Activated CD4-positive, alpha-beta T cell treated with anti-CD3 and anti-CD28 coated beads, Interleukin-10, Interleukin-2, amounts not matched to agents 100 ng/mL and 50 ng/mL, durations not matched to agents 16 hours and 8 hours (primary cell): ENCODE measurements at places on chromosomes 11 and 22.

- DNase-seq: no peak
Observed at GRCh38 chr22:43992331-43992821, 31.7 kb upstream of the PARVB start.

DNA sequence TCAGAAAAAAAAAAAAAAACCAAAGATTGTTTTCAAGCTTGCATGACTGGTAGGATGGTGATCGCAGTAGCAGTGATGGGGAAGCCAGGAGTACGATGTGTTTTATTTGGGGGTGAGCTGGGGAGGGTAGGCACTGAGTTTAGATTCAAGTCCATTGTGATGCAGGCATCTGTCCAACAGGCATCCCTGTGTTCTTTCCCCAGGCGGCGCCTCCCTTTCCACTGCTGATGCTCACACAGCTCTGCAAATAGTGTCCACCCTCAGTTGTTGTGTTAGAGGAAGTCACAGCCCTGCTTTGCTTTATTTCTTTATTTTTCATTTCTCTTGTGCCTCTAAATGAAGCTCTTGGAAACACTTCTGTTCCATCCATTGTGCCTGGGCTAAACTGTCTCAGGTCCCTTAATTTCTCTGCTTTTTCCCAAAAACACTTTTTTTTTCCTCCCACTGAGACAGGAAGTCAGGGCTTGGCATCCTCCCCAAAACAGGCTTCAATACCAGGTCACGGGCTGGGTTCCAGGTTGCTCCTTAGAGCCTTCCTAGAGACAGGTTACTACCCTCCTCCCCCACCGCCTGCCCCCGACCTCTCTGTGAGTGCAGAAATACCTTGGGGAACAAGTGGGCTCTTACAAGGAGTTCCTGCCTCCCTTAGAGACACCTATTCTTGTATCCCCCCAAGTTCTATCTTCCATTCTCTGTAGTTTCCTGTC lies 38.6 kb upstream of the HSPA8 start:
- no peak for DNase-seq

GRCh38 chr11:34155757-34156062 lies 50.3 kb downstream of the NAT10 start:
- DNase-seq: no peak

DNA sequence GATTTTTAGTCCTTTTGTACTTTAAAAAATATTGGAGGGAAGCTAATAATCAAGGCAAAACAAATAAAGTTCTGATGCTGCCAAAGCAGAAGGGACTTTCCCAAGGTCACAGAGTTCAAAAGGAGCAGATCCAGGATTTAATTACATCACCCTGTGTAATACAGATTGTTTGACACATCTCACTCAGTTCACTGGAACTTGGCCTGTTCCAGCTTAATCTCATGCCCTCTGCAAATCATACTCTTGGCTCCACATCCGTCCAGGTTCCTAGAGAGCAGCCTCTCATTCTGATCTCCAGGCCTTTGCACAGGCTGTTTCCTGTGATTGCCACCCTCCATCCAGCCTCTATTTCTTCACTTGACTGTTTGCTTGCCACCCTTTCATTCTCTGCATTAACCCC lies 151.7 kb downstream of the SPON1 start:
- DNase-seq: no peak

DNA sequence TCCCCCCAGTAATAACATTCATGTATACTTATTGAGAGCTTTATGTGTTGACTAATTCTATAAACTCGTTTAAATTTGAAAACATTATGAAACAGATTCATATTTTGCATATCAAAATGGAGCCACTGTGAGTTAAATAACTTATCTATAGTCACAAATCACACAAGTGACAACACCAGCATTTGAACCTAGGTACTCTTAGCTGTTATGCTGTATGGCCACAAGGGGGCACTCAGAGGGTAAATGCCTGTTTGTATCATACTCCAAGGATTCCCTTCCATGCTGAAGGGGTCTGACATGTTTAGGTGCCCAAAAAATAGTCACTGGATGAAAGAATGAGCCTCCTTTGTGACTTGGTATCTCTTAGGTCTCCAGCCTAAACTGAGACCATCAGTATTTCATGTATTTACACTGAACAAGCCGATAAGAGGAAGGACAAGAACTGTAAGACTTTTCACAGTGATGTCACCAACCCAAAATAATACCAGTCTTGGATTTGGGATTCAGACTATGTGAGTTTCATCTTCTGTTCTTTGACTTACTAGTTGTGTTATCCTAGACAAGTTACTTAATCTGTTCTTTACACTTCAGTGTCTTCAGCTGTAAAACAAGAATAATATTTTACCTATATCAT lies 12.2 kb upstream of the OR52D1 start:
- peak; percentile 48 for DNase-seq

DNA sequence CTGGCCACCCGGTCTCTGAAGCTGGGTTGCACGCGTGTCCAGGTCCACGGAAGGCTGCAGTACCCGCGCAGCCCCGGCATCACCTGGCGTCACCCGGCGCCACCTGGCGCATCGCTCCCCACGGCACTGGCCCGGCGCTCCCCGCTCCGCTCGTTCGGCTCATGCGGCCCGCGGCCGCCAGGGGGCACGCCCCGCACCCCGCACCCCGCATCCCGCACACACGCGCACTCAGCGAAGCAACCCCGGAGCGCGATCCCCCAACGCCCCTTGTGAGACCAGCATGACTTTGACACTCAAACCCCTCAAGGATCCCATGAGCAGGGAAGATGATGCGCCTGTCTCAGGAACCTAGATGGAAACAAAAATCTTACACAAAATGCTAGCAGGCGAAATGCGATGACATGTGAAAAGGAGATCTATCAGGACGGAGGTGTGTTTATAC lies 11.9 kb downstream of the B3GNT6 start:
- DNase-seq: peak; percentile 61

- DNase-seq: no peak
Observed at GRCh38 chr11:65141896-65142494, 7.7 kb upstream of the SYVN1 start.

GRCh38 chr11:17272801-17273200 lies 3.7 kb upstream of the NUCB2 start:
- DNase-seq: no peak

GRCh38 chr11:78203184-78203583 lies 14.5 kb downstream of the USP35 start:
- DNase-seq: no peak

DNA sequence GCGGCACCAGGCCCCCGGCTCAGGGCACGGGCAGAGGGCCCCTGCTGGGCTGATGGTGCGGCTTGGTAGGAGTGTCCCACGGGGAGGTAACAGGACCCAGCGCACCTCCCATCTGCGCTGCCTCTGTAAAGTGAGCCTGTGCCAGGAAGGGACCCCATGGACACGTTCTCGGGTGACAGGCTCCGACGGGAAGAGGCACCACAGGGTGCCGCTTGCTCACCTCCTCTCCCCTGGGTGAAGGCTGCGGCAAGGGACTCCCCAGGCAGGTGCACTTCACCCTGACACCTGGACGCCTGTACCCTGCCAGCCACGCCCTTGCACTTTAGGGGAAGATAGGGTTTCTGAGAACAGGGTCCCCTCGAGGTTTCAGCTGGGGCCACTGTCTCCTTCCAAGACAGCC lies 48.1 kb downstream of the SHANK2 start:
- DNase-seq: no peak

DNA sequence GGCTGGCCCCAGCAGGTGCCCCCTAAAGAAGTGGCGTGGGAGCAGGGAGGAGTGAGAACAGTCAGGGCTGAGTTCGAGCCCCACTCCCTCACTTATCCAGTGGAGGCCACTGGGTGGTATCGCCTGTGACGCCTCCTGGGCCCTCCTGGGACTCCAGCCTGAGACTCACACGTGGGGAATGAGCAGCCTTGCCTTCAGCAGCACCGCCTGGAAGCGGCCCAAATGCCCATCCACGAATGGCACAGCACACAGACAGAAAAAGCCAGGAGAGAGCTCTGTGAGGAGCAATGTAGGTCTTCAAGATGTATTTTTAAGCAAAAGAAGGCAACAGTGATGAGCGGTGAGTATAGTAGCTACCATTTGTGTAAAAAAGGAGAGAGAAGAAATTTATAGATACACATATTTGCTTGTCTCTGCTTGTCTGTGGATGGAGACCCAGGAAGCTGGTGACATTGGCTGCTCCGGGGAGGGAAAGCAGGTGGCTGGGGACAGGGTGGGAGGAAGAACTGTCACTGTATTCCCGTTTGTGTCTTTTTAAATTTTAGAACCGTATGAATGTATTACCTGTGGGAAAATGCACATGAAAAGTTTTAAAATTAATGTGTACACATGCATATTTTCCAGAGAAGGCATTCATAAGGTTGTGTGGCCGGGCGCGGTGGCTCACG lies 13.2 kb downstream of the KCNJ4 start:
- no peak for DNase-seq

- DNase-seq: no peak
Observed at GRCh38 chr11:84144531-84144930, 858.4 kb upstream of the CCDC90B start.

GRCh38 chr11:100647861-100648260 lies 39.2 kb upstream of the ARHGAP42 start:
- DNase-seq: no peak

GRCh38 chr22:40567106-40567505 lies 69.4 kb downstream of the MRTFA start:
- DNase-seq: no peak

DNA sequence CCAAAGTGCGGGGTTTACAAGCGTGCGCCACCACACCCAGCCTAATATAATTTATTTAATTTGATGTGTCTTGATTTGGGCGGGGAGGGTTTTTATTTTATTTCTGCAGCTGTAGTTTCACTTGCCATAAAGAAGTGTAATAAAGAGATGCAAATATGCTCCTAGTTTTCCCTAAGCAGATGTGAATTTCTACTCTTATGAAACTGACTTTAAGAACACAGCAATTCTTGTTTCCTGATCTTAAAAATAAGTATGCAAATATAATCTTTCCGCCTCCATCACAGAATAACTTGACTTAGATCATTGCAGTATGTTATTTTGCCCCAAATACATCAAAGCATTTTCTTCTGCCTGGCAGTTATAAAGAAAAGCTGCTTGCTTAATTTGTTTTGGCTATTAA lies 4.4 kb downstream of the SPCS2 start:
- no peak for DNase-seq

GRCh38 chr11:38503876-38504275 lies 1905.8 kb upstream of the RAG2 start:
- no peak for DNase-seq

- DNase-seq: peak; percentile 11
Observed at GRCh38 chr11:111441443-111441842, 62.4 kb upstream of the POU2AF1 start.

DNA sequence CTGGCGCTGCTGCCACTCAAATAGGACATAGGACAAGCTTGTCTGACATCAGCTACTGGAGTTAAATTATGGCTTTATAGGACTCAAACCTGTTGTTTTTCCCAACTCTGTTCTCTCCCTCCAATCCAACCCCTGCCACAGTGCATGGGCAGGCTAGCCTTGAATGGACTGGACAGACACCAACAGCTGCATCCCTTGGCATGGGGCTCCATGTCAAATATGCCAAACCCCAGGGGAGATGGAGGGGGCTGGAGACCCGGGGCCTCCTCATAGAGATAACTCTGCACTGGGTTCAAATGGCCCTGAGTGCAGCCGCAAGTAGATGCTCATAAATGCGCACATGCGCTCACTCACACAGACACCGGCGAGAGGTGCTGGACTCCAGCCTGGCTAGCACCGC lies 28.9 kb downstream of the CD5 start:
- DNase-seq: no peak

DNA sequence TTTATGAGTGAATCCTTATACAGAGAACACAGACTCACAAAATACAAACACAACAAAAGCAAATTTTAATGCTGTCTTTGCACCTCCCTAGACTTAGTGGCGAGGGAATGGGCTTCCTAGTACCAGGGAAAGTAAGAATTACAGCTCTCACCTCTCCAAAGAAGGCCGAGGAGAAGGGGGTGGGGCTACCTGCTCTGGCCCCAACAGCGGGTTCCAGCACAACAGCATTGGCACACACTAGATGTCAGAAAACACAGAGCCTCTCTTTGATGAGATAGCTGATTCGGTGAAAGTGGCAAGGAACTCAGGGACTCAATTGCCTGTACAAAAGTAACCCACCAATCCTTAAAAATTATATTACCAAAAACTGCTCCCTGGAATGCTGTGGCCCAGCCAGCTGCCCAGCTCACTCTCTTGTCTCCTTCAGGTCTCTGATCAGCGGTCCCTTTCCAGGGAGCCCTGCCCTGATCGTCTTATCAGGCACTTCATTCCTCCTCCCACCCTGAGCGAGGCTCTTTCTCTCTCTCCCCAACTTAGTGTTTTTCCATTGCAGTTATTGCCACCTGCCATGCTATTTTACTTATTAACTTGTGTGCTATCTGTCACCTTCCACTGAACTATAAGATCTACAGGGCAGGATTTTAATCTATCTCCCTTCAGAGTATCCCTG lies 30.7 kb downstream of the SPON1 start:
- DNase-seq: no peak

- no peak for DNase-seq
Observed at GRCh38 chr11:112617098-112617425, 344.2 kb upstream of the NCAM1 start.

DNA sequence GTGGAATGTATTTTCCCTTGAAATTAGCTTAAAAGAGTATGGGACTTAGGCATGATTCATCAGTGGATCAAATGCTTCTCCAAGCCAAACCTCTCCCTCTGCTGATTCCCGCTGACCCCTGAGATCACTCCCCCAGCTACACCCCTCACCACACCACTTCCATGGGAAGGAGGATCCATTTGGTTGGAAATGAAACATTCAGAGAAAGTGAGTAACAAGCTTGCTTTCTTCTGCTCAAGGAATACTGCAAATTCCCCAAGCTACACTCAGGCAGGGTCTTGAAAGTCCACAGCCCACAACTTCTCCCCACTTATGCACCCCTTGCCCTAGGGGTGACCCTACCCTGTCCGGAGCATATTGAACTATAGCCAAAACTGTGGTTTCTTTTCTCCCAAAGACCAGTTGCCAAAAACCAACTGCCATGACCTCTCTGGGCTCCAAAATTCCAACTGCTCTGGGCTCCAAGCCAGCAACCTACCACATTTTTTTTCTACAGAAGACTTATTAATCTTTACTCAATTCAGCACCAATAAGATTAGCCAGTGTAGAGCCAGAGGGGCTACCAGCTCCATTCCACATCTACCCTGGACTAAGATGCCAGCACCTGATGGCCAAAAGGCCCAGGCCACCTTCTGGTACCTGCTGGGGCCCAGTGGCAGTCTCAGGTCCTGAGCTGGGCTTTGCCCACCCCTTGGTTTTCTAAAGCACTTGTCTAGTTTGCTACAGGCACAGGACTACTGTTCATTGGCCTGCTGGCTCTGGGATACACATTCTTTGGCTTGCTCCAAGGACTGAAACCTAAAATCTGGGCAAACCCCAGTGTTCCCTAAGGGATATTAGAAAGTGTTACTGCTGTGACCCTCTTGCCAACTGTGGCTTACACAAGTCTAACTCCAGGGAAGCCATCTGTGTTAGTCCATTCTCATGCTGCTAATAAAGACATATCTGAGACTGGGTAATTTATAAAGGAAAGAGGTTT lies 101.1 kb downstream of the MICAL3 start:
- DNase-seq: no peak

DNA sequence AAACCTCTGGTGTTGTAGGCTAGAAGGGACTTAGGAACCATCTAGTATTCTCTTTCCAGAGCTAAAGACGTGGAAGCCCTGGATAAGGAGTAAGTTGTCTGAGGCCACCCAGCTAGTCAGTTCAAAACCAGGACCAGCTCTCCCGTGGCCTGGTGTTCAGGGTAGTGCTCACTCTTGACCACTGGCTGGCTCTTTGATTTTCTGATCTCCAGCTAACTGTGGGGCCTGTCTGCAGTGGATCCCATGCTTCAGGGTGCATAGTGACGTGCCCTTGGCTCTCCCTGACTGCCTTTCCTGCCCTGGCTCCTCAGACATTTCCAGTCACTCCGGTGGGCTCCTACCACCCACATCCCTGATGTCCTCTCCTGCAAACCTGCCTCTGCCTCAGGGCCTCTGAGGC lies 1.3 kb downstream of the CLMP start:
- DNase-seq: no peak

- DNase-seq: no peak
Observed at GRCh38 chr11:10294290-10294953, 403 bp upstream of the SBF2 start.
